NCI-H774 (cell line): ENCODE measurements at places on chromosomes 7 and 10.

DNA sequence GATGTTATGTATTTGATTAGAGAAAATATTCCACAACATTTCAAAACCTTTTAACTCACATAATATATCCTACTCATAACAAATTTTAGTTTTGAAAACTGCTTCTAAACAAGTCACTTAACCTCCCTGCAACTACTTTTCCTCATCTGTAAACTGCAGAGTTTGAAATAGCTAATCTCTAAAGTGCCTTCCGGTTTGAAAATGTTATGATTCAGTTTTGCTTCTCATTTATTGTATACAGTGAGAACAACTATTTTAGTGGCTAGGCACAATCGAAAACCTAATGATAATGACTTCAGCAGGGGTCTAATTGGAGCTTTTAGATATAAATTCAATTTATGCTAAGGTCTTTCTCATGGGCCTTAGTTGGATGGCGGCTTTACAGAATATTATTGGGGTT lies 30.7 kb upstream of the TEX47 start:
- no peak for DNase-seq

DNA sequence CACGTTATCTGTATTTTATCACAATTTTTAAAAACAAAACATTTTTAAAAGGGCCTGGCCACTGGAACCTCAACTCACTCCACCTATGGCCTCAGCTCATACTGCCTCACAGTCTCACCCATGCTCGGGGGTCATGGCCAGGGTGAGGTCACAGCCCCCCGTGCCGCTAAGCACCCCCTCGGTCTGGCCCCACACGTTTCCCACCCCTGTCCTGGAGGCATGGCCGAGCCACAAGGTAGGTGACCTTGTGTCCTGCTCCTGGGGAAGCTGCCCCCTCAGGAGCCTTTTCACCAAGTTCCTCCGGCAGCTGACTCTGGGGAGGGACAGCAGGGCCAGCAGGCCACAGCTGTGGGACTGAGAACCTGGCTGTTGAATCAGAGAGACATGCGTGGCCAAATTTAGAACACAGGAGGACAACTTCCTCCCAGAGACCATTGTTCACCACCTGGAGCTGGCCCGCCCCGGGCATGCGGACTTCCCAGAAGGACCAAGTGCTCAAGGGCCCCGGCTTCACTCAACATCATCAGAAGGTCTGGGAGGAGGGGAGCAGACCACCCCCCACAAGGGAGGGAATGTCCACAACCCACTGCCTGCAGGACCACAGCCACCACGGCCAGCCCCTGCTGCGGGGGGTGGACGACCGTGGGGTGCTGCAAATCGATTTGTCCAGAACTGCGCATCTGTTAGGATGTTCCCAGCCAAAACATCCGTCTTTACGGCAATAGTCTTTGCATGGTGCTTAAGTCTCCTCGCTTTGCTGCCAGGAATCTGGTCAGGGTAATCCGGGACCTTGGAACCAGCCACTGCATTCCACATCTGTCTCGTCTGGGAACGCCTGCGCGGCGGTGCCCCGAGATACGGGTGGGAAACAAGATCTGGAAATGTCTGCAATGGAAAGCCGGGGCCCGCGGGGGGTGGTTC lies 48.6 kb upstream of the PDGFA start:
- no peak for DNase-seq

DNA sequence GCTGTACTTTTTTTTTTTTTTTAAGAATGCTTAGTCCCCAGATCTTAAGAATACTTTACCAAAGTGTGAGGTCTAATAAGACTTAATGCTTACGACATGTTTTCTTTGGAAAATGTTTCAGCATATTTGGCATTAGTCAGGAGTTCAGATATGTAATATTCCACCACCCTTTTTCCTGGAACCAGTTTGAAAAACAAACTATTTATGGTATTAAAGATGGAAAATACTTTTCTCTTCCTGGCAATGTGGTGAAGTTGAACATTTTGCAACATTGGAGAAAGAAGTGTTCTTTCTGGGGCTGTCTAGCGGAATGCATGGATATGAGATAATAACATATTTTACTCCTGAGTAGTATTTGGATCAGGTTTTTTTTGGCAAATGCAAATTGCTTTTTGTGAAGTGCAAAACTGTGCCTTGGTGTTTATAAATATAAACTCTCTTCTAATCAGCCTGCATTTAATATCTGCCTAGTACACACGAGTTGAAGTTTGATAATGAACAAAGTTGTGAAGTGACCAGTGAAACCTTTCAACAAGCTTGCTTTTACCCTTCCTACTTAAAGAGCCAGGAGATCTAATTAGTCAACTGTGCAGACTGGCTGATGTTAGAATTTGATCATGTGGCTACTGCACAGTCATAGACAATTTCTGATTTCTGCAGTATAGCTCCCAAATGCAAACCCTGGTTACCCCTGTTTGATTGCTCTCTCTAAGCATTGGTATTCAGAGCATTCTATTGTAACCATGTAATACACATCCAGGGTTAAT lies 20.9 kb downstream of the MAP3K8 start:
- no peak for DNase-seq

- DNase-seq: no peak
These were observed 25.3 kb upstream of the C10orf71 start for GRCh38 chr10:49273626-49274025.

- no peak for DNase-seq
These were observed 11.0 kb downstream of the TMEM140 start for GRCh38 chr7:135158874-135159273.

DNA sequence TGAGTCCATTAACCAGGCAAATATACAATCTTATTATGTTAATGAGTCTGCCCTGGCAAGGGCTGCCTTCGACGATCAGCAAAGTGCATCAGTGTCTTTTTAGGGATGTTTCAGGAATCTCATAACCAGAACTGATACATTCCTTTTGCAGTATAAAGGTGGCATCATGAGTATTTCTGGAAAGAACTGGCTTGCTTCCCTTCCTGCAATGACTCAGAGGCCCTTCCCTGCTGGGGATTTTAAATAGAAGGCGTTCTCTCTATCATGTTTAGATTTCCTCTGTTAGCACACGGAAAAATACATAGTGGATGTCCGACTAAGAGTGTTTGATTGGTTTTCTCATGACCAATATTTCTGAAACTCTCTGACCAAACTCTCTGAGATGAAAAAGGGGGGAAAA lies 1.8 kb downstream of the NPS start:
- DNase-seq: no peak

GRCh38 chr10:5557799-5558771 lies 33.3 kb downstream of the CALML3 start:
- no peak for DNase-seq

DNA sequence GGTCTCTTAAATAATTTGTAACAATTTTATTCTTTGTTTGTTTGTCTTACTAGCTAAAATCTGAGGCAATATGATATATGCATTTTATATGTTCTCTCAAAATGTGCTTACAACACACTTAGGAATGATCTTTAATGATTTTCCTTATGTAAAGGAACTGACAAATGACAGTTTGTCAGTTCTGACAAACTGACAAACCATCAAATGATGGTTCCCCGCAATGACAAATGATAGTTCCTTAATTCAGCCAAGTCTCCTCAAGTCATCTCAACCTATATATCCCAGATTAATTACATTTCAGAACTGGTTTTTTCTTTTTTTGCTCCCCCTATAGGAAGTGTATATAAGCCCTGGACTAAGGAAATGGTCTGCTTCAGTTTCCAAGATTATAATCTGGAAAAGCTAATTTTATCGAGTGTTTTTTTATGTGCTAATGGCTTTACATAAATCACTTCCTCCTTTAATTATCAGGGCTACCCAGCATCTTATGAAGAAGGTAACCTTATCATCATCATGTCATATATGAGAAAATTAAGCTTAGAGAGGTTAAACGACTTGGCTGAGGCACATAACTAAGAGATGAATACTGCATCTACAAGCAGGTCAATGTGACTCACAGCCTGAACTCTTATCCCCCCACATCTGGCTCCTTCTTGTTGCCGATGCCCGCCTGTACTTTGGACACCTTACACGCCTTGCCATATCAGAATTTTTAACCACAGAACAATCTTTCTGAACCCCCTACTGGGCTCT lies 75.1 kb downstream of the RELN start:
- no peak for DNase-seq

- DNase-seq: no peak
These were observed at the start of gene AKR1C8 for GRCh38 chr10:5184987-5185775. AKR1C8 (minus strand) TSS chr10:5185150; CDS start chr10:5185104, 46 bp downstream.

- DNase-seq: no peak
These were observed 53.7 kb upstream of the TMEM248 start for GRCh38 chr7:66867198-66867790.
